ENCODE measurements at places on chromosomes 16 and 17. TPM values are rescaled to one million over a fixed set of nuclear protein-coding genes. Genes with fewer than 3 reads are reported as not detected.

FOXJ1 gene
- total RNA-seq, result 0.40 TPM

GRCh38 chr16:83433201-83433600, 374.6 kb upstream of the HSBP1 start:
- DNase-seq, result no peak

DNA sequence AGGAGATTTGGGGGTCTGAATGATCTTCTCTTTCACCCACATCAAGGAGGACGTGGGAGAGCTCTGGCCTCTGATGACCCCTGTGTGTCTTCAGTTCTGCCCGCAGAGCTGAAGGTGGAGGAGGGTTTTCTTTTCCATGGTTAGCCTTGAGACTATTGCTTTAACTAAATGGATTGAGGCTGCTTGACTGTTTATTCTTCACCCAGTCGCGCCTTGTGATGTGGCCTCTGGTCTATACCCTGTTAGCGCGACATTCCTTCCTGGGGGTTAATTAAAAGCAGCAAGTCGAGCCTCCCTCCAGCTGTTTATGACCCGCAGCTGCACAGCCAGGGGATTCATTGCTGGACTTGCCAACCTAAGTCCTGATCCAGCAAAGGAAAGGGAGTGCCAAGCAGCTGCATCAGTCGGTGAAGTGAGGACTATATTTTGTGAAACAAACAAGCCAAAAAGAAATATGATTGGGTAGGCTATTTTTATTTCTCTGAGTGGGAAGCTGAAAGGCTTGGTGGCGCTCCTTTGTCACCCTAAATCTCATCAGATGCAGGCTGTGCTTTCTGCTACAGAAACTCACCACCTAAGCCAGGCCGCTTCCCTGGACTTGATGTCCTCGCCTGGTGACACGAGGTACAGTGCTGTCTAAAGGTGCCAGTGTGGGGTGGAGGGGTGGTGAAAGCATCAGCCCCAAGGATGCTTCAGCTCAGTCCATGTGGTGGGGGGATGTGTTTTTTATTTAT, 11.0 kb upstream of the SEC14L1 start:
- no peak for DNase-seq

BCO1 gene
- total RNA-seq, result not detected

DNA sequence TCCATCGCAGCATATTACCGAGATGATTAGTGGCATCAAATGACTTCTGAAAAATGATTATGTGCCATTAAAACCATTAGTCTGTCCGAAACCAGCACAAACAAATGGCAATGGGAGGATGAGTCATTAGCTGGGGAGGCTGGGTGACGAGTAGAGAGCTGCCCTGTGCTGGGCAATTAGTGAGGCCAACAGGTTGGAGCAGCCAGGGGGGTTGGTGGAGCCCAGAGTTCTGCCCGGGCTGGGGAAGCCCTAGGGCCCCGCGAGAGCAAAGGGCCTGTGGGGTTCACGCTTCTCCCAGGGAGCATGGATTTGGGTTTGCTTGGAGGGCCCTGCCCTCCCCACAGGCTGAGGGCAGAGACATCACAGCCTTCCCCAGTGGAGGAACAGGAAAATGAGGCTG, 152.1 kb upstream of the RPL38 start:
- DNase-seq, result no peak

GRCh38 chr17:8700546-8700945, 44.1 kb downstream of the CCDC42 start:
- peak; percentile 21 for DNase-seq

SLC38A8 gene
- not detected for total RNA-seq

DNA sequence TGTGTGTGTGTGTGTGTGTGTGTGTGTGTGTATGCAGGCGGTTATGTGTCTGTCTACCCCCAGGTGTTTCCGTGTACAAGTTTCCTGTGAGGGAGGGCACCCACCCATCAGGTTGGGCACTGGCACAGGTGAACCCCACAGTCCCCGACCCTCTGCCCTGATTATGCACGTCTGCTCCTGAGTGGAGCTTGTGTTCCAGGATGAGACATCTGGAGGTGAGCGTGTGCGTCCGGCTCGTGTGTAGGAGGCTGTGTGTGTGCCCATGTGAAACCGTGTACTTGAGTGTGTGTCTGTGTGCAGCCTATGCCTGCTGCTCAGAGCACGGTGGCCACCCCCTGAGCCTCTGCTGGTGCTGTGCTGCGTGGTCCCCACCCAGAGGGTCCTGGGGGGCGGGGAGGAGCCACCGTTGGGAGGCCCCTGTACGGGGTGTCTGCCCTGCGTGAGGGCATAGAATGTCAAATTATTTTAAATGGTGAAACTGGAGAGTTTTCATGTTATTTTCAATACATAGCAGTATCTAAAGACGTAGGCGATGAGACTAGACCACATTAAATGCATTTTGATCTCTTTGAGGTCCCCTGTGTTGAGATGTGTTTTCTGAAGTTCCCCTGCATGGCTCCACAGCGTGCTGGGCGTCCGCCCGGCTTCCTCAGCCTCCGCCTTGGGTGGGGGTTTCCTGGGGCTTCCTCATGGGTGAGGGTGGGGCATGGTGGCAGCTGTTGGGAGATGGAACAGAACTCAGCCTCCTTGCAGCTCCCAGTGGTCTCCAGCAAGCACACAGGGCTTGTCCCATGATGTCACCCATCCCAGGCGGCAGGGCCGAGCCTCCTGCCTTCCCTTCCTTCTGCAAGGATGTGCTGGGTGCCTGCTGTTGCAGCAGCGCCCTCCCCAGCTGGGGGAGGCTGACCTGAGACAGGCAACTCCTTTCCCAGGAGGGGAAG, 43.4 kb downstream of the KCNJ12 start:
- DNase-seq, result peak; percentile 46

WNT9B gene
- not detected for total RNA-seq

PPP1R27 gene
- not detected for total RNA-seq

- no peak for DNase-seq
Observed at GRCh38 chr16:9650284-9650683, 531.9 kb downstream of the GRIN2A start.

- no peak for DNase-seq
Observed at GRCh38 chr16:48960830-48961229, 320.8 kb downstream of the CBLN1 start.

PCTP gene
- total RNA-seq, result 20.3 TPM

- no peak for DNase-seq
Observed at GRCh38 chr16:73846356-73846755, 450.3 kb upstream of the PSMD7 start.

PPM1E gene
- total RNA-seq, result 0.22 TPM

EVI2B gene
- total RNA-seq, result 15.7 TPM

DNA sequence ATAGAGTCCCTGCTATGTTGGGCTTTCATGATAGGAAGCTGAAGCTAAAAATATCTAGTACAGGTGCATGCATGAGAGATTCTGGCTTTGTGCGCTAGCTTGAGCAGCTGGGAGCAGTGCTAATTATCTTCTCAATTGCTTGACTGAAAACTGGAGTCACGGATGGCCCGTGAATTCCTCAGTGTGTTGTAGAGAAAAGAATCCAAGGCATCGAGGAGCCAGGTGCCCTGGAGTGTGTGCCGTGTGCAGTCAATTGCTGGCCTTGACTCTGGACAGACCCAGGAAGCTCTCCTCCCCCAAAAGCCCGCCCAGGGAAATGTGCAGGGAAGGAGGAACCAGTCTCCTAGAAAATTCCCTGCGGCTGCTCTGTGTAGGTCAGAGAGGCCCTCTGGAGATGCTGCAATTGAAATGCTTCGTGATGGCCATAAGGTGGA, 14.2 kb downstream of the LGALS3BP start:
- DNase-seq, result no peak

- DNase-seq, result no peak
Observed at GRCh38 chr17:30290696-30291542, 825 bp downstream of the BLMH start.

CRHR1 gene
- 0.36 TPM for total RNA-seq

NGFR gene
- 291 TPM for total RNA-seq

DNA sequence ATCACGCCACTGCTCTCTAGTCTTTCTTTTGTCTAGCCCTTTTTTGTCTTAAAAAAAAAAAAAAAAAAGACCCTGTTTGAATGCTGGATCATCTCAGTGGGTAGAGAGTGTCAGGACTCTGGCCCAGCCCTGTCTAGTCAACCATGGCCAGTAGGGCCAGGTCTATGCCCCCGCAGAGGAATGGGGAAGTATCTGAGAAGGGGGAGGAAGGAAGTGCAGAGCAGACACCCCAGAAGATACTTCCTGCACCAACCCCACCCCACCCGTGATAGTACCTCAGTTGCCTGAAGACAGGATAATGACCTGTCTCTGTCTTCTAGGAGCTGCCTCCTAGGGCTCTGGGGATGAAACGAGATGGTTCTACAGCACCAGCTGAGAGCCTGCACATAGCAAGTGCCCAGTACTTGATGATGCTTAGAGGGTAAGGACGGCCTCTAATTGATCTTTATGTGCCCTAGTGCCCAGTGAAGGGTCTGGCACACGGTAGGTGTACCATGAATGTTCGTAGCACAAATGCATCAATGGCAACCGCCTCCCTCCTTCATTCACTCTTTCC, 55.4 kb downstream of the ABAT start:
- DNase-seq, result no peak

DNA sequence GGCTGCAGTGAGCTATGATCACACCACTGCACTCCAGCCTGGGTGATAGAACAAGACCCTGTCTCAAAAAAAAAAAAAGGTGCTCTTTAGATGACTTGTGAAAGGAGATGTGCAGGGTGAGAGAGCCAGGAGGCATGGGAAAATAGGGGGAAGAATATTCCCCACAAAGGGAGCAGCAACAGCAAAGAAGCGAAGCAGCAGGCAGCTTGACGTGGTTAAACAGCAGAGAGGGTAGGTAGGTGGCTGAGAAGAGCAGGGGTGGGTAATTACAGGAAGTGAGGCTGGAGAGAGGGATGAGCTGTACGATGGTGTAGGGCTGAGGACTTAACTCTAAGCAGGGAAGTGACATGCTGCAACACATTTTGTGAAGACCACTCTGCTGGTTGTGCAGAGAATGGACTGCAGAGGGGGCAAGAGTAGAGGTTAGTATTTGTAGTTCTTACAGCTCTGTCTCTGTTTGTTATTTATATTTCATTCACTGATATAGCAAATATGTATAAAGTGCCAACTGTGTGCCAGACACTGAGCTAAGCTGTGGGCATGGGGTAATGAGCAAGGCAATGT, 1.6 kb downstream of the HEATR3 start:
- DNase-seq, result no peak
